ENCODE measurements at places on chromosomes 3 and 15. TPM values are rescaled to one million over a fixed set of nuclear protein-coding genes. Genes with fewer than 3 reads are reported as not detected.

The CCR9 gene
- not detected for total RNA-seq

The DAZL gene
- not detected for total RNA-seq

DNA sequence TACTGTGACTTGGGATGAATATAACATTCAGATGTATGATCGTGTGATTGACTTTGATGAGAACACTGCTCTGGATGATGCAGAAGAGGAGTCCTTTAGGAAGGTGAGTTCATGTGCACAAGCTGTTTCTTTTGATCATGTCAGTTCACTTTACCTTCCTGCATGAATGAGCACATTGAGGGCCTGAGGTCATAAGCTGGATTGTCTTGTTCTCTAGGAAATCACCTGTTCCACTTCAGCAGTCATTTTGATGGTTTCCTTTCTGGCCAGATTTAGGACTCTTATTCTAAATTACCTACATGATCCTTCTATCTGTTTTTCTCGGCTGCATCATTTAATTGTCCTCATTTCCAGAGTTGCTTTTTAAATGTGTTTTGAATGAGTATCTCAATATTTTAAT is 4.1 kb downstream of the RCN2 start:
- no peak for DNase-seq

GRCh38 chr3:129834580-129834979 is 58.9 kb downstream of the TMCC1 start:
- DNase-seq, result no peak

- no peak for DNase-seq
Observed at GRCh38 chr15:81256916-81257315, 60.2 kb downstream of the IL16 start.

GRCh38 chr3:42836150-42837123 is 27.2 kb downstream of the ACKR2 start:
- DNase-seq, result no peak

Measured in tibial nerve (tissue), 4 donors.